ENCODE measurements at places on chromosomes 6 and 20. TPM values are rescaled to one million over a fixed set of nuclear protein-coding genes. Genes with fewer than 3 reads are reported as not detected.

DNA sequence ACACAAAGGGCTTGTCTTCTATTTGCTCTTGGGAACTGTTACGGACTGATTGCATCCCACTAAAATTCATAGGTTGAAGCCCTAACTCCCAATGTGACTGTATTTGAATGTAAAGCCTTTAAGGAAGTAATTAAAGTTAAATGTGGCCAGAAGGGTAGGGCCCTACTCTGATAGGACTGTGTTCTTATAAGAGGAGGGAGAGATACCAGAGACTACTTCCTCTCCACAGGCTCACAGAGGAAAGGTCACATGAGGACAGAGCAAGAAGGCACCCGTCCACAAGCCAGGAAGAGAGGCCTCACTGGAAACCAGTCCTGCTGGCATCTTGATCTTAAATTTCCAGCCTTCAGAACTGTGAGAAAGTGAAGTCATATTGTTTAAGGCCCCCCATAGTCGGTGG is 211.9 kb downstream of the CDH26 start:
- H3K36me3 ChIP-seq, result no peaks in the 10 kb centered on the region

DNA sequence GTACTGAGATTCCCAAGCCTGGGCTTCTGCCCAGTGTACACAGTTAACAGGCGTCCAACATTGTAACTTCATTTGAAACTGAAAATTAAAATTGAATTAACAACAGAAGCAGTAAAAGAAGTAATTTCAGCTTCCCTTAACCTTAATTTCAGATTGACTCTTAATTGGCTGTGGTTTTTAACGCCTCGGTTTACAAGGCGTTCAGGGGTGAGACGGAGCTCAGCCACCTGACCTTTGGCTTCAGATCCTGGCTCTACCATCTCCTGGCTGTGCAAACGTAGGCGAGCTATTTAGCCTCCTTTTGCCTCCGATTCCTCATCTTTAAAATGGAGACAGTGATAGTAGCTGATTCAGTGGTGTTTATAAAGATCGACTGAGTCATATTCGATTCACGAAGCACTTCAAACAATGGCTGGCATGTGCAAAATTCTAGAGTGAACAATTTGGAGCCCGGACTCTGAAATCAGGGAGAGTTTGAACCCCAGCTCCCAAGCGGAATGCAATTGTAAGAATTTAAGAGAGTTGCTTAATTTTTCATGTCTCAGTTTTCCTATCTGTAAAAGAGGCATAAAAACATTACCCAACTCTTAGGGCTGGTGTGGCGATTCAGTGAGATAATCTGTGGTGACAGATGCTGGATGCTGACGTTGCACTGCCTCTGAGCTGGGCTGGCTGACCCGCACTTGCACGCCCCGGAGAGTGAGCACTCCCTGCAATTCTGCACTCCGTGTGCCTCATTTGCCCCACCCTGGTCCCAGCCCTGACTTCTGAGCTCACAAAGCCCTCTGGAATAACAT is 23.5 kb upstream of the OCSTAMP start:
- H3K27me3 ChIP-seq, result no peaks in the 10 kb centered on the region
- H3K4me3 ChIP-seq, result no peak overlapping the region
- no peaks in the 10 kb centered on the region for H3K36me3 ChIP-seq
- no peak overlapping the region for H3K27ac ChIP-seq
- peaks cover 1% of the 10 kb centered on the region for H3K4me1 ChIP-seq

- no peaks in the 10 kb centered on the region for H3K4me1 ChIP-seq
- H3K27me3 ChIP-seq, result no peaks in the 10 kb centered on the region
- no peak overlapping the region for H3K27ac ChIP-seq
- no peak for DNase-seq
- no peak overlapping the region for H3K4me3 ChIP-seq
Observed at GRCh38 chr6:159152782-159153181, 16.4 kb upstream of the FNDC1 start.

The F13A1 gene
- 74.7 TPM for total RNA-seq

DNA sequence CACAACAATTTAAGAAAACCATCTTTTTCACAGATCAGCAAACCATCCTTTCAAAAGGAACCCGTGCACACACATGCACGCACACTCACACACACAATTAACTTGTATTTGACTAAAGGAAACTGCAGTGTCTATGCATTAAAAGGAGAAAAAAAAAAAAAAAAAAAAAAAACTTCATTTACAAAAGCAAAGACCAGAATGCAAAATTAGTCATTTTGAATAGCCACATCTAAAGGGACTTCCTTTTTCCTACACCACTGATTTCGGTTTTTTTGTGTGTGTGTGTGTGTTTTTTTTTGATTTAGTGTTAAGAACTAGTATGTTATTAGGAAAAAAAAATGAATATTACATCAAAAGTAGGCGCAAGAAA is 6.3 kb downstream of the ZMYND8 start:
- DNase-seq, result no peak
- H3K4me3 ChIP-seq, result no peak overlapping the region
- no peak overlapping the region for H3K27ac ChIP-seq
- H3K36me3 ChIP-seq, result peaks cover 20% of the 10 kb centered on the region
- peaks cover 95% of the 10 kb centered on the region for H3K4me1 ChIP-seq
- H3K27me3 ChIP-seq, result no peaks in the 10 kb centered on the region
